ENCODE measurements at places on chromosomes 16 and 17.

- no peak for DNase-seq
These were observed 59.4 kb downstream of the TBX4 start for GRCh38 chr17:61511480-61512182.

DNA sequence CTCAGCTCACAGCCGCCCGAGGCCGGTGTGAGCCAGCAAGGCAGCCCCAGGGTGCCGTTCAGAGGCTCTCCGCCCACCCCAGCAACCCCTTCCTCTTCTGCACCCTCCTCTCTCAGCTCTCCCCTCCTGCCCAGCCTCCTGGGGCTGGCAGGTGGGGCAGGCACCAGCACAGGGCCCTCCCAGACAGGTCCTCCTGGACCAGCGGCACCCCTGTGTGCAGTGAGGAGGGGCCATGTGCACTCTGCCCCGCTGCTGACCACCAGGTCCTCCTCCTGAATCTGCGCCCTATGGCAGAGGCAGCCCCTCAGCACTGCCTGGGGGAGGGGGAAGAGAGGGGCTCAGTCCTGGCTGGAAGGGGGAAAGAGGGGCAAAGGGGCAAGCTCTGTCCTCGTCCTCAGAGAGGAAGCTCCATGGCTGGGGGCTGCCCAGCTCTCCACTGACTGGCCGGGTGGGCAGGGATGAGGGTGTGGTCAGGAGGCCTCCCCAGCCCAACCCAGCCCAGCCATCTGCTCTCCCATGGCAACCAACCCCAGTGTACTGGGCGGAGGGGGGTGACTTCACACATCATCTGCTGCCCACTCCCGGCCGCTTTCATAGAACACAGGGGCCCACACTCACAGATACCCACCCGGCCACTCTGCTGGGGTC is 5.4 kb upstream of the BCAR1 start:
- DNase-seq, result no peak

DNA sequence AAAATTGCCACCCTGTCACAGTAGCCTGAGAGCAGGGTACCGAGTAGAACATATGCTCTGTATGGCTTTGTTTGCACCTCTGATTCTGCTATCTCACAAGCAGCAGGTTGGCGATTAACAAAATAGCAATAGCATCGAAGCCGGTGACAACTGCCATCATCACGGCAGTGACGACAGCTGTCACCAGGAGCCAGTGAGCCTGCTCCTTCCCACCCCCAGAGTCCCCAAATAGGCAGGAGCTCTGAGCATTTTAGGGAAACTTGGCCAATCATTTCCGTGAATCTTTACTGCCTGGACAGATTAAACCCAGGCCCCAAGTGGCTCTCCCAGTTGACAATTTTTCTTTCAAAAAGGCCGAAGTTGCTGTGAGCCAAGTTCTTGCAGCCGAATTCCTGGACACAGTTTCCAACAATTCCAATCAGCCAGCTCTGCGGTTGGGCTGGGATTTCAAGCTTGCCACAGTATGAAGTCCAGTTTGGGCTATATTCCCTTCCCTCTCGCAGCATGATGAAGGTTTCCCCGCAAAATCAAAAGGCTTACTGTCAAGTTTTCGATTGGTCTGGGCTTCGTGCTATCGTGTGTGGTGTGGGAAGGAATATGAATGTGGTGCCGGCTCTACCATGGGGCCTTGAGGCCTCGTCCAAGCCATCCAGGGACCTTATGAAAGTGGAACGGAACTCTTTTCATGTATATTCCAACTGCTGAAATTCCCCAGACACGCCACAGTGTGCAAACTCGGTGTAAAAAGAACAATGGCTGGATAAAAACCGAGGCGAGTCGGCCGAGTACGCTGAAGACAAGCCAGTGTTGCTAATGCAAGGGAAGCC is 186.6 kb downstream of the C16orf78 start:
- no peak for DNase-seq

DNA sequence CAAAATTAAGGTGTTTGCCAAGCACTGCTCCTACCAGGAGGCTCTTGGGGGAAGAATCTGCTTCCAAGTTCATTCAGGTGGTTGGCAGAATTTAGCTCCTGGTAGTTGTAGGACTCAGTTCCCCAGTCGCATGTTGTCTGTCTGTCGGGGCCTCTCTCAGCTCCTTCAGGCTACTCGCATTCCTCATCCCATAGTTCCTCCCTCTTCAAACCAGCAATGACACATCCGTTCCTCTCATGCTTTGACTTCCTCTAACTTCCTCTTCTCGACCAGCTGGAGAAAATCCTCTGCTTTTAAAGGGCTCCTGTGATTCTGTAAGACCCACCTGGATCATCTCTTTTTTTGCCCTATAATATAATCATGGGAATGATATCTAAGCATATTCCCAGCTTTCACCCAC is 108.1 kb downstream of the PMP22 start:
- no peak for DNase-seq

GRCh38 chr17:50653738-50654137 is 19.1 kb downstream of the ABCC3 start:
- no peak for DNase-seq

GRCh38 chr16:59400830-59401229 is 666.7 kb upstream of the GOT2 start:
- no peak for DNase-seq

- DNase-seq, result no peak
These were observed 21.3 kb upstream of the SMIM5 start for GRCh38 chr17:75611851-75612429.

- DNase-seq, result no peak
These were observed 5.1 kb downstream of the CLEC16A start for GRCh38 chr16:10949424-10949970.

- DNase-seq, result peak; percentile 76
These were observed 1.3 kb downstream of the HBQ1 start for GRCh38 chr16:181565-182021.

DNA sequence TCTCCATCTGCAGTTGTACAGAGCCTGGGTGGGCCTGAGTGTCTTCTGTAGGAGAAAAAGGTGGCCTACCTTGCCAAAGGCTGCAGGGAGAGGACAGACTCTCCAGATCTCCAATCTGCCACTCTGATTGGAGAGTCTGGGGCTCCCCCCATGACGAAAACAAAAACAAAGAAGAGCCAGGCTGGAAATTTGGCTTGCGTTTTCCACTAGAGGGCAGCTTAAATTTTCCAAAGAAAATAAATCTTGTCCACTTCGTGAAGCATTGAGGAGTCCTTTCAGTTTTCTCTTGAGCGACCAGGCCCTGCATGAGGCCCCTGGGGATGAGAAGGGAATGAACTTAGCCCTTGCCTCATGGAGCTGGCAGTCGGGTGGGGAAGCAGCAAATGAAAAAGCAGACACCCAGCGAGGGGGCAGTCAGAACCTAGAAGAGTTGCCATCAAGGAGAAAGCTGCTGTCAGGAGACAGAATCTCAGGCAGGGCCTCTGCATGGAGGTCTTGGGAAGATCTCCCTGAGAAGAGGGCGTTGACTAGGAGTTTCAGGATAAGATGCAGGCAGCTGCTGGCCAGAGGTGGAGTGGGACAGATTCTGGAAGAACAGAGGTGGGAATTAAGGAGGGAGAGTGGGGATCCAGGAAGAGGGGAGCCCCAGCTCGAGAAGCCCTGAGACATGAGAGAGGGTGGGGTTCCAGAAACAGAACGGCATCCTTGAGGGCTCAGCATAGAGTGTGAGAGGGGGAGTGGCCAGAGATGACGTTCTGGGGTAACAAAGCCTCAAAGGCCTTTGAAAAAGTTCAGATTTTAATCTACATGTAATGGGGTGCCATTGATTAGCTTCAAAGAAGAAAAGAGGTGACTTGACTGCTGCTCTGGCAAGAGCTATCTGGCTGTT is 8.4 kb upstream of the SHCBP1 start:
- DNase-seq, result no peak

GRCh38 chr16:19810817-19811731 is 73.6 kb downstream of the GPRC5B start:
- DNase-seq, result no peak

DNA sequence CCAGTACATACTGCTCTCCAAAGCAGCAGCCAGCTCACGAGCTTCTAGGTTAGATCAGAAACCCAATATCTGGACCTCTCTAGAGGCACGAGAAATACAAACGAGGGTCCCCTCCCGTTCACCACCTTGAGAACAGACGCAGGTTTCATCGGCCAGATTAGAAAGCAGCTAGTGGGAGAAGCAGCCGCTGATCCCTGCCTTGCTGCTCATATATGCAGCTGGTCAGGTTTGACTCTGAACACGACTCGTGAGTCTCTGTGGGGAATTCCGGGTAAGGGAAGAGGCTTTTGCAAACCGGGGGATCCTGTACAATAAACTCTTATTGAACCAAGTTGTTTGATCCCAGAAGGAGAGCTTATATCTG is 1.6 kb downstream of the VAT1L start:
- DNase-seq, result no peak

GRCh38 chr16:83946781-83947566 is 6.1 kb upstream of the OSGIN1 start:
- DNase-seq, result no peak

- DNase-seq, result peak; percentile 49
These were observed 1.9 kb downstream of the MNT start for GRCh38 chr17:2398655-2399571.

DNA sequence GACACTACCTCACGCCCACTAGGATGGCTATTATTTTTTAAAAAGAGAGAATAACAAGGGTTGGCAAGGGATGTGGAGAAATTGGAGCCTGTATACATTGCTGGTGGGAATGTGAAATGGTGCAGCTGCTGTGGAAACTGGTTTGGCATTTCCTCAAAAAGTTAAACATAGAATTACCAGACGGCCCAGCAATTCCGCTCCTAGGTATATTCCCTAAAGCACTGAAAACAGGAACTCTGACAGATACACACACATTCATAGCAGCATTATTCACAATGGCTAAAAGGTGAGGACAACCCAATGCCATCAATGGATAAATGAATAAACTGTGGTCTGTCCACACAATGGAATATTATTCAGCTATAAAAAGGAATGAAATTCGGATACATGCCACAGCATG is 60.3 kb upstream of the CBX4 start:
- no peak for DNase-seq

- DNase-seq, result peak; percentile 17
These were observed 198.8 kb upstream of the CIBAR2 start for GRCh38 chr16:85310868-85311585.

DNA sequence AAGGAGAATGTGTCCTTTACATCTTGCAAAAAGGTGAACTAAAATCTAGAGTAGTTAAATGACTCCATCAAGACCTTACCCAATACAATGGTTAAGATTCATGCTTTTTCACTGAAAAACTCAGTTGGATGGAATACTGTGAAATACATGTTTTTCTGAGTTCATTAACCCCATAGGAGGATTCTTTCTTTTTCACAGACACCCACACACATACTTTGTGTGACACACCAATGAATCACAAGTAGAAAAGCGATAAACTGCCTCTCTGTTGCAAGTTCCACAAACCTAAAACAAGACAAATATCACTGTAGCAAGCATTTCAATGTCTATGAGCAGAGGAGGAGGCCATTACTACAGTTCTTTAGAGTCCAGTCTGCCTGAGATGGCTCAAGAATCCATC is 258.8 kb upstream of the CDH5 start:
- no peak for DNase-seq

GRCh38 chr16:77308163-77308561 is 109.0 kb downstream of the SYCE1L start:
- no peak for DNase-seq

GRCh38 chr17:81120149-81120484 is 45.2 kb upstream of the PVALEF start:
- no peak for DNase-seq

DNA sequence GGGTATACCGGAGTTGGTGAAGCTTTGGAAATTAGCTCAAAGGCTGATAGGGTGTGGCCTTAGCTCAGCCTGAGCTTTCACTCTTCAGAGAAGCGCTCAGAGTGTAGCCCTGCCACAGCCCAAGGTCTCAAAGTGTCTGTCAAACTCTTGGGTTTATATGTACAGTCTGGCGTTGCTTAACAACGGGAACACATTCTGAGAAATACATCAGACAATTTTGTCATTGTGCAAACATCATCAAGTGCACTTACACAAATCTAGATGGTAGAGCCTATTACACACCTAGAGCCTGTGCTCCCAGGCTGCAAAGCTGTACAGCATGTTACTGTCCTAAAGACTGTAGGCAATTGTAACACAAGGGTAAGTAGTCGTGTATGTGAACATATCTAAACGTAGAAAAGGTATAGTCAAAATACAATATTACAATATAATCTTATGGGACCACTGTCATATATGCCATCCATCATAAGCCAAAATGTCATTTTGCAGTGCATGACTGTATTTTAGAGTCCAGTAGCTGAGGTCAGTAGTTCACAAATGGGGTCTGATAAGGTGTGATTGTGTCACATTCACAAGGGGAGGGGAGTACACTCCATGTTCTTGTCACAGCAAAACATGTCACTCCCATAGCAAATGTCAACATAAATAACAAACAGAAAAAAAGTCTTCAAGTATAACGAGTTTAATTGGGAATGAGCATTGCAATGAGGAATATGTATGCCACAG is 20.6 kb downstream of the CHAD start:
- DNase-seq, result no peak

DNA sequence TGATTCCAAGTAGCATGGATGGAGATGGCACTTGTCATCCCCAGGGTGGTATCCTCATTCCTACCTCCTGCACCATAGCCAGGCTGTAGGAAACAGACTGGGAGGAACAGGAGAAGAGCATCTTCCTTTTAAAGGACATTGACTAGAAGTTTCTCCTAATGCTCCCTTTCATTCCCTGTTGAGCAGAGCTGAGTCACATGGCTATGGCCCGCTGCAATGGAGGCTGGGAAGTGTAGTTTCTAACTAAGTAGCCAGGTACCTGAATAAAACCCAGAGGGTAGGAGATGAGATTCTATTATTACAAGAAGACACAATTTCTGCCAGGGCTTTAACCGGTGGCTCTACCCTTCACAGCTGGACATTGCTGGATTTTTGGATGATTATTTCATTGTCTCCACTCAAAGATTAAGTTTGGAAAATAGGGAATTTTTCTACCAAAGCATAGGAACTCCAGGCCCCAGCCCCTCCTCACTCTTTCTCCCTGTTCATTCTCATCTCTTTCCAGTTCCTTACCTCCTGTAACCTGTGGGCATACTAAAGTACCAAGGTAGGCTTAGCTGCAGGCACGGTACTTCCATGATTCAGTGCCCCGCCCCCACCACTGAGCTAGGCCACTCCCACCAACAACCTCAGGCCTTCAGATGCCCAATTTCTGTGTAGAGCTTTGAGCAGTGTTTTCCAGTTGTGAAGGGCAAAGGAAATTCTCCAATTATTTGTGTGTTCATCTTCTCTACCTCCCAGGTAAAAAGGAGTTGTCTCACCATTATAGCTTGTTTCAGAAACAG is 378.3 kb downstream of the CDH13 start:
- DNase-seq, result no peak

DNA sequence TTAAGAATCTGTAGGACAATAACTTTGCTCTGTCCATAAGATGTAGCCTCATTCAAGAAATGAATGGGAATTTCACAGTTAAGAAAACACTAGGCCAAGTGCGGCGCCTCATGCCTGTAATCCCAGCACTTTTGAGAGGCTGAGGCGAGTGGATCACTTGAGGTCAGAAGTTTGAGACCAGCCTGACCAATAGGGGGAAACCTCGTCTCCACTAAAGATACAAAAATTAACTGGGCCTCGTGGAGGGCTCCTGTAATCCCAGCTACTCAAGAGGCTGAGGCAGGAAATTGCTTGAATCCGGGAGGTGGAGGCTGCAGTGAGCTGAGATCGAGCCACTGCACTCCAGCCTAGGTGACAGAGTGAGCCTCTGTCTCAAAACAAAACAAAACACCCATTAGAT is 19.9 kb upstream of the RSL1D1 start:
- DNase-seq, result no peak
